ENCODE measurements at places on chromosomes 7 and 10.

DNA sequence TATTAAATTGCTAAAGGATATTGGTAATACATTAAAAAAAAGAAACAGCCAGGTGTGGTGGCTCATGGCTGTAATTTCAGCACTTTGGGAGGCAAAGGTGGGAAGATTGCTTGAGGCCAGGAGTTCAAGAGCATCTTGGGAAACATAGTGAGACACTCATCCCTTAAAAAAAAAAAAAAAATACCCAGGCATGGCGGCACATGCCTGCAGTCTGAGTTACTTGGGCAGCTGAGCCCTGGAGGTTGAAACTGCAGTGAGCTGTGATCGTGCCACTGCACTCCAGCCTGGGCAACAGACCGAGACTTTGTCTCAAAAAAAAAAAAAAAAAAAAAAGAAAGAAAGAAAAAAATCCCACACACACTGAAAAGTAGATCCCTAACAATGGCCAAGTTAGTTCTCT, 59.7 kb downstream of the MACC1 start:
- no peak for DNase-seq

DNA sequence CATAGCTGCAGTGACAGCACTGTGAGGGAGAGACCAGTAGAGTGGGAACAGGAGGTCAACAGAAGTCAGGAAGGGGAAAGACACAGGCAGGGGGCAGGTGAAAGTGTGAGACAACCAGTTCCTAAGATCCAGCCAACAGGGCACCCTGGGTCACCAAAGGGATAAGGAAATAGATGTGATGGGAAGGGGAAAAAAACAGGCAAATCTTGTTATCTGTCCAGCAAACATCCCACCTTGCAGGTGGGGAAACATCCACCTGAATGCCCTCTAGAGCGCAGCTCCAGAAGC, 42.5 kb downstream of the DPCD start:
- DNase-seq, result no peak

GRCh38 chr10:59434463-59435321, 72.3 kb upstream of the FAM13C start:
- no peak for DNase-seq

GRCh38 chr10:103196516-103196915, 3.4 kb upstream of the NT5C2 start:
- DNase-seq, result no peak

DNA sequence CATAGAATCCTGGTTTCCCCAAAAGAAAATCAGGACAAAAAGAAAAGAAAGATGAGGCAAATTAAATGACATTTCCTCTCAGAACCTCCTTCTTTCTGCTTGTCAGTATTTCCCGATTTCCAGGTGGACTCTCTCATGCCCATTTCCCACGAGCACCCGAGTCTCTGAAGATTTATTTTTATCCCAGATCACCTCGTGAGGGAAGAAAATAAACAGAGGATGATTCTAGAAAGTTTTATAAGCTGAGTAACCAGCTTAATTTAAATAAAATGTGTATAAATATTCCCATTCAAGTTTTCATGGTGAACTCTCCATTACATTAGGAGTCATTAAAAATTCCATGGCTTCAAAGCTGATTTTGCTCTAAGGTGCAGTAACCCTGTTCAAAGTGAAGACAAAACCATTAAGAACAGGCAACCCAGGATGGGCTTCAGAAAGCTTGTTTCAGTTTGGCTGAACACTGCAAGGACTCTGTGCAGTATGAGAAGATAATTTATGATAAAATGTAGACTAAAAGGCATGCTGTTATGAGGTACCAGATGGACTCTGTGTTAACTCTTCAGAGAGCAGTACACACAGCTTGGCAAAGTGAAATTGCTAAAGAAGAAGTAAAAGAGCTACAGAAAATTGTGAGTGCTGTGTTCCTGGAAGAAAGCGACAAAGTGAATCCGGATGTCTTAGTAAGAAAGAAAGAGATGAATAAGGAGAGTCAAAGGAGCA, 521.3 kb upstream of the LRRN3 start:
- no peak for DNase-seq

DNA sequence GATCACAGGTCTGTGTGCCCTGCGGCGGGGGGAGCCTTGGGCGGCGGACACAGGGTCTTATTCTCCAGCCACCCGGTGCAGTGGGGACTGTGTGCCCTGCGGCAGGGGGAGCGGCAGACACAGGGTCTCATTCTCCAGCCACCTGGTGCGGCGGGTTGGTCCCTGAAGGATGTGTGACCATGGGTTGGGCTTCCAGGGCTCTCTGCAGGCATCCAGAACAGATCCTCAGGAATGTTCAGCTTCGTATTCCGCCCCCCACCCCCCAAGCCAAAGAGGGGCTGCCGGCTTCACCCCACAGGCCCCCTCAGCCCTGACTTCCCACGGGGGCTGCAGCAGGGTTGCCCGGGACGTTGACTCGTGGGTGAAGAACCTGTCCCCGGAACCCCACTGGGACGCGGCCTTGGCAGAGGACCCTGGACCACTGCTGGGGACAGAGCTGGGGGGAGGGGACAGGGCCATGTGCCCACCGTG, 154.5 kb upstream of the PPP2R2D start:
- DNase-seq, result no peak

GRCh38 chr10:86335831-86336230, 30.8 kb downstream of the GRID1 start:
- no peak for DNase-seq

DNA sequence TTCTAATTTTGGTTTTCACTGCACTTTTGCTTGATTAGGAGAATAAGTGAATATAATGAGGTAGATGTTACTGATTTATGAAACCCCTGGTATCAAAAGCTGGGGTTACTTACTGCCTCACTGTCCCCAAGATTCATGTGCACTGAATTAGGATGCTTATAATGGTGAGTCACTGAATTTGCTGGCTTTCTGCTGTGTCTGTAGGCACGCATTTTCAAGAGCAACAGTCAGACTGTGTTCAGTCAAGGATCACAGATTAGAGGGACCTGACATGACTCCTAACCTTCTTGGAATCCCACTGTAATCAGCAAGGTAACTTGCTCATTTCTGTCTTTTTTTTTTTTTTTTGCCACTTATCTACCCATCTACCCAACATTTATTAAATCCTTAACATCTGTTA, 59.7 kb downstream of the GPR85 start:
- no peak for DNase-seq

DNA sequence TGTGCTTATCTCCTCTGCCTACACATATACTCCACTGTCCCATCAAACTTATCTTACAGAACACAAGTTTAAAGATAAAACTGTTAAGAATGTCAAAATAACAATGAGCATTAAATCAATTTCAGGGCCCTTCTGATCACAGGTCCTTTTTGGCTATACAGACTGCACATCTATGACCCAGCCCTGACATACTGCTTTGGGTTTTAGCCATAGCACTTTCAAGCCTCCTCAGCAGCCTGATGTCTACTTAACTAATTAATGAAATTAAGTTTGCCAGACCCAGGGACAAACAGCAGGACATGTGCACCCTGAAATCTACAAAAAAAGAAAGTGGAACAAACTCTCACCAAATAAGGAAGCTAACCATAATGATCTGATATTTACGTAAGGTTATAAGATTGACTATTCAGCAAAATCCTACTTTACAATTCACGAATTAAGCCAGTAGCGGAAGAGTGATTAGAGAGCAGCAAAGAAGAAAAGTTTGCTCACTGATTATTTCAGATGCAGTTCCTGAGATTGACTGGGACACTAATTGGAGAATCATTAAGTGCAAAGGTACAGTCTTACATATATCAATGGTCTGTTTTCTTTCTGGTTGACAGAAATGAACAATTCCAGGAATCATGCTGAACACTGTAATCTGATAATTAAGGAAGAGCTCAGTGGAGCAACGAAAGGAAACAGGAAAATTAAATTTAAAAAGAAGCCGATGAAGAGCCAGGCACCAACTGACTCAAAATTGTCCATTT, 669.3 kb upstream of the LRRN3 start:
- DNase-seq, result no peak

DNA sequence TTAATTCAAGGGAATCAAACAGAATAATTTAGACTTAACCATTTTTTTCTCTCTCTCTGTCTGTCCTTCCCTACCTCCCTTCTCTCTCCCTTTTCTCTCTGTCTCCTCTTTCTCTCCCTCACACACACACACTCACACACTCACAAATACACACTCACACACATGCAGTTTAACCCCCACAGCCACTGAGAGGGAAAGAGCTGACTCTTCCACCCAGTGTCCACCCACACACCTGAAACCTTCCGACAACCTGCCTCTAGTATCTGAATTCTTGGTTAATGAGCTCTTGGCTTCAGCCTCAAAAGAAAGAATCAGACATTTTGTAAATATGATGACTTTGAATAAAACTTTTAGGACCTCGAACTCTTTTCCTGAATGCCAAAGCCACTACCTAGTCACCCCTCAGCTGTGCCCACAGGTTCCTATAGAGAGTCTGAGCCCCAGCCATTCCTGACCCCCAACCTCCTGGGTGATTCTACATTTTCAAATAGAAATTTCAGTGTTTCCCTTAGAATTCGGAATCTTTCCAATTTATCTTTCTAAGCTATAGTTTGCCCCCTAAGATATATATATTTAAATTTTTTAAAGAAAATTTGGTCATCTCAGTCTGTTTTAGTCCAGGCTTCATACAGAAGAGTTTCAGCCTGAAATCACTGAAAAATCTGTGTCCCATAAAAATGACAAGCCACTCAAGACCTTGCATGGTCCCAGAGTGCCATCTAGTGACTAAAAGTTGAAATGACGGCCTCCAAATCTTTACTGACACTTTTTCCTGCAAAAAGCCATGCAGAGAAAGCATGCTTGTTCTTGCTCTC, 202.8 kb downstream of the IPMK start:
- no peak for DNase-seq

- no peak for DNase-seq
Measured at GRCh38 chr10:73117976-73118743, 7.9 kb downstream of the NUDT13 start.

DNA sequence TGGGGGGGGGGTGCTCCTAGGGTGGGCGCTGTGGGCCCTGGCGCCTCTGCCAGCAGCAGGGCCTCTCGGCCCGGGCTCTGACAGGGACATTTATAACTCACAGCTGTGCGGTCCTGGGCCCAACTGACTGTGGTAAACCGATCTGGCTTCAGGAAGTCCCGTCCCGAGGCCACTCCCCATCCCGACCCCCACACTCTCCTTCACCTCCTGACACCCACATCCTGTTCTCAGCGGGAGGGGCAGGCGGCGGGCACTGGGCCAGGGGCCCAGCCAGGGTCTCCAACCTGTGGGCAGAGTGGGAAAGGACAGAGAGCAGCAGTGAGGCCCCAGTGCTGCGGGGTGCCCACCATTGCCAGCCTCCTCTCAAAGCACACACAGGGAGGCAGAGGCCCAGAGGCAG, 69.1 kb downstream of the ZMIZ1 start:
- DNase-seq, result peak; percentile 80

- DNase-seq, result no peak
Measured at GRCh38 chr7:50751146-50751545, 31.6 kb downstream of the GRB10 start.

- no peak for DNase-seq
Measured at GRCh38 chr7:151775547-151776443, 101.1 kb downstream of the PRKAG2 start.

- DNase-seq, result no peak
Measured at GRCh38 chr10:22849077-22849805, 78.6 kb upstream of the ARMC3 start.

DNA sequence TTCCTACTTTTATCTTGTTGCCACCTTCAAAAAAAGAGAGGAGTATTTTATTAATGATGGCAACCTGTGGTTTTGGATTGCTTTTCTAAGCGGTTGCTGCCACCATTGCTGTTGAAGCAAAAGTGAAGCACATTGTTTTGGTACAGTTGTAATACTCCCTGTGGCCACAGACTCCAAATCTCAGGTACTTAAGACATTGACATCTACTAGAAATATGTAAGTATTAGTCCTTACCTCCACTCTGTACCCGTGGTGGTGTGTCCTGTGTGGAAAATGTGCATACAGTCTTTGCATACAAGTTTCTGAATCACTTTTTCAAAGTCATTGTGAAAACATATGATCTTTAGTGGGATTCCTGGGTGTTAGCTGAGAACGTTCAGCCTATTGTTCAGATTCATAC, 85.7 kb downstream of the ANLN start:
- no peak for DNase-seq

GRCh38 chr7:106273009-106273668, 11.6 kb downstream of the NAMPT start:
- DNase-seq, result no peak

DNA sequence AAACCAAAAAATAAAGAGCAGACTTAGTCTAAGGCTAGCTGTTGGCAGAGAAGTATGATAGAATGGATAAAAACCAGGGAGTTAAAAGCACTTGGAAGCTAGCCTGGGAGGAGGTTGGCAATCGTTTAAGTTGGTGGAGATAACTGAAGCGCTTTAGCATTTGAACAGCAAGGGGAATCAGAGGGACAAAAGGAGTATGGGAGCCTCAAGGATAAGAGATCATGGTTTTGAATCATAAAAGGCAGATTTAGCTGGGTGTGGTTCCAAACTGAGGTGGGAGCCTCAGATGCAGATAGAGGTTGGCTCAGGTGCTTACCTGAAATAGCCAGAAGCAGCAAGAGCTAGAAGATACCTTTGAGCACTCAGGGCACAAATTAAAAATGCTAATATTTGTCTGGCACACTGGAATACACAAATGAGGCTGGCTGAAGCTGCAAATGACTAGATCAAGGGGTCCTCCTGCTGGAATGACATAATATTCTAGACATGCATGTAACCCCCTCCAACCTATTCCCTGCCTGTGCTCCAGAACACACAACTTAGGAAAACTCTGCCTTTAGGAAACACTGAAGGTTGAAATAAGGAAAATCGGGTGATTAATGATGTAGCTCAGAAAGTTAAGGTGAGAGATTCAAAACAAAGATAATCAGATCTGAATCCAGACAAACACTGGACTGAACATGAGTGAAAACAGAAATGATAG, 372.3 kb upstream of the LRRN3 start:
- no peak for DNase-seq

DNA sequence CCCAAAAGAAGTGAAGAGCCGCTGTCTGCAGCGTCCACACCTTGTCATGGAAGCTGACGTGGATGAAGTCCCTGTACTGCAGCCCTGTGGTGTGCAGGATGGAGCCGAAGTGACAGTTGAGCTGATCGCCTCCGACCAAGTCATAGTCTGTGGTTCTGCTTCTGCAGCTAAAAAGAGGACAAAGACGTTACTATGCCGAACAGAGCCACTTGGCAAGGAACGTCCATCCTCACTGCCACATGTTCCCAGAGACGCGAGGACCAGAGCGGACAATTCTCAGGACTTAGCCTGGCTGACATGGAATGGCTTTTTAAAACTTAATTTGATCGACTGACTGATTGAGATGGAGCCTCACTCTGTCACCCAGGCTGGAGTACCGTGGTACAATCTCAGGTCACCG, 21.8 kb downstream of the DAGLB start:
- no peak for DNase-seq

GRCh38 chr10:93149761-93150160, 76.1 kb downstream of the CYP26A1 start:
- no peak for DNase-seq

GRCh38 chr10:28810057-28810870, 132.9 kb downstream of the BAMBI start:
- DNase-seq, result no peak

DNA sequence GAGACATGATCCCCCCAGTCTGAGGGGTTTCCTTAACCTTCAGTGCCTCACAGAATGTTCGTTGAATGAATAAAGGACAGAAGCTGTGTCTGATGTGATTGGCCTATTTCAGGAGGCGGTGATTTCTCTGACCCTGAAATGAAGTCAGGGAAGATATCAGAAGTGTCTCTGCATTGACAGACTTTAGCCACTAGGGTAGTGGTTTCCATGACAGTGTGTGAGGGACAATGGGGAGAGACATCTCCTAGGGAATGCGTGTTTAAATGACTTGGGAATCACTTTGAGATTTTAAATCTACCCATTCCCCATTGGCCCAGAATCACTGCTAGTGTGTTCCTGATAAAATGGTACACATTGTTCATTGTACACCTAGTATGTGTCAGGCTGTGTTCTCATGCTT, 132.0 kb downstream of the CFAP58 start:
- no peak for DNase-seq

Measured in activated CD4-positive, alpha-beta memory T cell treated with anti-CD3 and anti-CD28 coated beads, Interleukin-2, amount 10 ng/mL, durations not matched to agents 7 days and 5 days (primary cell).